Fibroblast of the aortic adventitia (primary cell): ENCODE measurements at places on chromosomes 6 and 20.
A peak's percentile ranks its signal among the peaks of the same experiment; 100 is the strongest.

DNA sequence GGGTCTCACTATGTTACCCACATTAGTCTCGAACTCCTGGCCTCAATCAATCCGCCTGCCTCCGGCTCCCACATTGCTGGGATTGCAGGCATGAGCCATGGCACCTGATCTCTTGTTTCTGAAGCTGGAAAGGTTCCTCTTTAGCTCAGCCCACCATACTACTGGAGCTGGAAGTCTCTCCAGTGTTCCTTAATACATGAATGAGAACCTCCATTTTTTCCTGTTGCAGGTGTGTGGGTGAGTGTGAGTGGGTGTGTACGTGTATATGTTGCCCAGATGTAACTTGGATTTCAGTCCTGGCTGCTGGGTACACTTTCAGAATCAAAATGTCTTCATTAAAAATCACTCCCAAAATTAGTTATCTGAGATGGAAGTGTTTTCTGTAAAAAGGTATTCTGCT is 11.1 kb downstream of the PNPLA1 start:
- no peak for DNase-seq

- no peak for DNase-seq
These were observed 284.7 kb upstream of the CITED2 start for GRCh38 chr6:139659196-139659595.

- DNase-seq: peak; percentile 39
These were observed 72.4 kb downstream of the HFE start for GRCh38 chr6:26159357-26160273.

DNA sequence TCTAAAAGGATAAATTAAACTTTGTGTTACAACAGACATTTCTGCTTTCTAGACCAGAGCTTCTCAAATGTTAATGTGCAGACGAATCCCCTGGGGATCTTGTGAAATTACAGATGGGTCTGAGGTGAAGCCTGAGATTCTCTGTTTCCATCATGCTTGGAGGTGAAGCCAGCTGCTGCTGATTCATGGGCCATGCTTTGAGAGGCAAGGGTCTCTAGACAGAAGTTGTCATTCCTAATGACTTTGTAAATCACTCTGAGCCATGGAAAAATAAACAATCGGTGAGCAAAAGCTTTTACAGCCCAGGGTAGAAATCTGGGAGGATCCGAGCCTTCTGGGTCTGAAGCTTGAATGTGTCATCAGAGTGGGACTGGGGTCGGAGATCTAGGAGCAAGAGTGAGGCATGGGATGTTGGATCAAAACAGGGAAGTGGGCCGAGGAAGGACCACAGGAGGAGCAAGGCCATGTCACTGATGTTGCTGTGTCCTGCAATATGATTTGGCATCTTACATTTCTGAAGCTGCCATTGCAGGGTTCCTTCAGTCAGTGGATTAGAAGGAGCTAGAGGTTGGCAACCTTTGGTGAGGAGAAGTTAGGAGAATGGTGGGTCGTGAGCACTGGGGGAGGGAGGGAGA is 77.3 kb downstream of the TRMT11 start:
- DNase-seq: no peak

GRCh38 chr6:133774356-133774755 is 114.6 kb upstream of the TCF21 start:
- peak; percentile 58 for DNase-seq

GRCh38 chr20:46434597-46434996 is 28.2 kb upstream of the ELMO2 start:
- no peak for DNase-seq

- no peak for DNase-seq
These were observed 485.9 kb downstream of the EYS start for GRCh38 chr6:65221153-65221552.

GRCh38 chr20:45771182-45771759 is 20.4 kb downstream of the WFDC3 start:
- peak; percentile 85 for DNase-seq

DNA sequence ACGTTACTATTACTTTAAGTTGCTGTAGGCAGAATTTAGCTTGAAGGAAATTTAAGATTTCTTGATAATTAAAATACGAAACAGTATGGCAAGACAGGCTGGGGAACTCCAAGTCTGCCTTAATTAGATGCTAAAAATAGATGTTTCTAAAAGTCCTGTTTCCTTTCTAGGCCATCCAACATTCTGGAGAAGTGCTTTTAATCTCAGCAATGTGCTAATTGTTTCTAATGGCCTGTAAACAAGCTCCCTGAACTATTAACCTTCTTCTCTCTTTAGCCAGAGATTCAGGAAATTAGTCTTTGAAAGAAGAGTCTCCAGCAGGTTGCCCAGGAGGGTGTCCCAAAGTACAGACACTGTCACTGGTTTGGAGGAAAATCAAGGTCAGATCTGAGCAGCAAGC is 677.3 kb upstream of the AGPAT4 start:
- DNase-seq: no peak

GRCh38 chr6:53360093-53360912 is 11.6 kb upstream of the ELOVL5 start:
- DNase-seq: peak; percentile 53

DNA sequence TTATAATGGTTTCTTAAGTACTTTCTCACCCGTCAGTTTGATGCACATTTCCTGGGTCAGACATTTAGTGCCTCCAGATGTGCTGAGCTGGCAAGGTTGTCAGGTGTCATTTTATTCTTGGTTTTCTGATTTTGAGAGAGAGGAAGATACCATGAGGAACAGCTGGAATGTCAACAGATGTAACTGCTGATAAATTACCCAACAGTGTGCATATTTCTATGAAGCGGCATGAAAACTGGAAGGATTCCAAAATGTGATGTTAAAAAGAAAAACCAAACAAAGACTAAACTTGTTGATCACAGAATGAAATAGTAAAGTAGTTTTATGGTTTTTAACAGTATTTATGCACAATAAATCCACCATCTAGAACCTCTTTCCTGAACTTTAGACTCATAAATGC is 447.3 kb downstream of the HDGFL1 start:
- no peak for DNase-seq

DNA sequence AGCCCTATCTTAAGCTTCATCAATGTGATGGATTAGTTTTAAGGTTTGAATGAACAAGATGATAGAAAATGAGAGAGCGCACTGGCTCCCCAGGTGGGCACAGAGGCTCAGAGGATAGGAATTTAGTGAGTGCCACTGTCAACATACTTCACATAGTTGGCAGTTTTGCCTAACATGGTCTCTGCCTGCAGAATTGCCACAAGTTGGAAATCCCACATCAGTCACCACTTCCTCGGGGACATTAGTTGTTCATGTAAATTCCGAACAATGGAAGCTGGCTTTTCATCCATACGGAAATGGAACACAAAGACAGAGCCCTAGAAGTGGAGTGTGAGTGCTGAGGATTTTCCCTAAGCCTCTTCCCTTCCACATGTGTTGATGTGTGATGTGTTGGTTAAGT is 123.9 kb upstream of the PHACTR1 start:
- no peak for DNase-seq

GRCh38 chr6:121764493-121764892 is 329.0 kb downstream of the GJA1 start:
- DNase-seq: no peak

- DNase-seq: peak; percentile 30
These were observed 27.6 kb upstream of the SCAF8 start for GRCh38 chr6:154705471-154706113.

GRCh38 chr6:72952808-72953630 is 272.3 kb downstream of the KHDC1L start:
- peak; percentile 22 for DNase-seq

- DNase-seq: no peak
These were observed 111.1 kb downstream of the BTBD3 start for GRCh38 chr20:12028771-12029170.

DNA sequence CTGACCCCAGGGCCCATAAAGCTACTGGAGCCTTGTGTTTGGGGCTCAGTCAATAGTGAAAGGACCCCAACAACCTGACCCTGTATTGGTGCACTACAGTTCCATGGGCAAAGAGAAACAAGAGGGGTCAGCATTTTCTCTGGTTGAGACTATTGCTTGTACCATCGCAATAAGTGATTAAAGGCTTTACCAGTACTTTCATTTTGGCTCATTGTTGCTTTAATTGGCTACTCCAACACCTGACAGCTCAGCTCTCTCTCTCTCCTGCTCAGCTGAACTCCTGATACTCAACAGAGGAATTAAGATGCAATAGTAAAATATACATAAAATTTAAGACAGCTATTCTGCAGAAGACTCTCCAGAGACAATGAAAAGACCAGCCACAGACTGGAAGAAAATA is 17.8 kb downstream of the CD93 start:
- DNase-seq: no peak

DNA sequence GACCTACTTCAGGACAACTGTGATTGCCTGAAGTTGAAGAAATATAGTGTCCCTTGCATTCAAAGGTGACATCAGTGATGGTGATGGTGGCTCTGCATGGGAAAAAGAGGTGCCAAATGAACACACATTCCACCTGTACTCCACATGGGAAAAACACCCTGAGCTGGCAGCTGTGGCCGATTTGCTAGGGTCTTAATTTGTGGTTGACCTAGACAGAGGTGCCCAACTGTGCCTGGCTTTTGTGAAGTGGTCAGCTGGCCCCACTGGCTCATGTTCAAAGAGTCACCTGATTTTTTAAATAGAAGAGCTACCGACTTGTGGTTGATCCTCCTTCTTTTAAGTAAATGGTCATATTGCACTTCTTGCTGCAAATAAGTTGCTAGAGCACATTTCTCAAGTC is 7.6 kb upstream of the GCNT2 start:
- DNase-seq: no peak

- DNase-seq: no peak
These were observed 41.0 kb upstream of the COL21A1 start for GRCh38 chr6:56288347-56288746.

GRCh38 chr6:10201606-10202510 is 213.0 kb downstream of the TFAP2A start:
- no peak for DNase-seq

DNA sequence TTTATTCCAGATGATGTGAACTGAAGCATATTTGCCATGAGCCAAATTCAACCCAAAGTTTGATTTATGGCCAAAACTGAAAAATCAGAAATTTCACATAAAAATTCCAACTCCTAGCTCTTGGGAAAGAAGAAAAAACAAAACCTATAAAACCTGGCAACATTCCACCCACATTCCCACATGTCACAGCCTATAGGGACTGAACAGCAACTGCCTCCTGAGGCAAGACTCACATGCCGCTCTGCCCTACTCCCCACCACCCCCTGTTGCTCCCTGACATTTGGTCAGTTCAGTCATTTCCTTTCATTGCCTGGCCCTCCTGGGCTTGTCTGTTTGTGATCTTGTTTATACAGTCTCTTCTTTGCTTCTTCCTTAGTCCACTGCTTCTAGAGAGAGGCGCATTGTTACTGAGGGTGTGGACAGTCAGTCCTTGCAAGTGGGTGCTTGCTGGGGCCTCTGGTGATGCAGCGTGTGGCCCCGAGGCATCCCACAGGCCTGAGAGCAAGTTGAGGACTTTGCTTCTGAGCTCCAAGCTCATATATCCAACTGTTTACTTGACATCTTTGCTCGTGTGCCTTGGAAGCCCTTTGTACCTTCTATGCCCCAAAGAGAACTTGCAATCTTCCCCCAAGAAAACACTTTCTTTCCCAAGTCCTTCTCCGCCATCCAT is 31.4 kb downstream of the NFATC2 start:
- DNase-seq: peak; percentile 50

DNA sequence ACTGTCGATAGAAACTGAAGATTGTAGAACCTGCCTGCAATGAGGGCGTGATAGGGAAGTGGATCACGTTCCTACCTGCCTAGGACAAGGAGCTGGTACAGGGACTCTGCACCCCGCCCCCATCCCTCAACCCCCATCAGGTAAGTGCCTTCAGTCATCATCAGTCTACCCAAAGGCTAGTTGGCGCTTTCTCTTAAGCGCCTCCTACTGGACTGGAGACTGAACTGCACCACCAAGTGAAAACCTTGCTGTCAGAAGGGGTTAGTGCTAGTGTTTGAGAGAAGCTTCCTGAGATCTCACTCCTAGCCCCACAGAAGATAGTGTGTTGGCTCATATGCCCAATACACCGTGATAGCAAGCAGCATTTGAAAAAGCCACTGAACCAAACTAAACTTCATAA is 706.5 kb upstream of the MAN1A1 start:
- DNase-seq: no peak

GRCh38 chr6:164183556-164184123 is 769.1 kb downstream of the QKI start:
- DNase-seq: no peak

DNA sequence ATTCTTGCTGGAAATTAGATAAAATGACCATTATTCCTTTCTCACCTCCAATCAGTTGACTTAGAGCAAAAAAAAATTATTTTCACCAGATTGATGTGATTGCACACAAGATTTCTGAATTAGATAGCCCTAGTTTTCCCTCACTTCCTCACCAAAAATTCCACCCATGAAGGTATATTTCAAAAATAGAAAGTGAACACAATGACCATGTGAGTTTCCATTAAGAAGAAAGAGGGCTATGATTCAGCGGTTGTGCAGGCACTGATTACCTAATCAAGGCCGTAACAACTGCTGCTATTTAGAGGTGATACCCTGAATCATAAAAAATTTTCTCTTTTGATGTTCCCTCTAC is 19.5 kb upstream of the RALGAPA2 start:
- peak; percentile 54 for DNase-seq

DNA sequence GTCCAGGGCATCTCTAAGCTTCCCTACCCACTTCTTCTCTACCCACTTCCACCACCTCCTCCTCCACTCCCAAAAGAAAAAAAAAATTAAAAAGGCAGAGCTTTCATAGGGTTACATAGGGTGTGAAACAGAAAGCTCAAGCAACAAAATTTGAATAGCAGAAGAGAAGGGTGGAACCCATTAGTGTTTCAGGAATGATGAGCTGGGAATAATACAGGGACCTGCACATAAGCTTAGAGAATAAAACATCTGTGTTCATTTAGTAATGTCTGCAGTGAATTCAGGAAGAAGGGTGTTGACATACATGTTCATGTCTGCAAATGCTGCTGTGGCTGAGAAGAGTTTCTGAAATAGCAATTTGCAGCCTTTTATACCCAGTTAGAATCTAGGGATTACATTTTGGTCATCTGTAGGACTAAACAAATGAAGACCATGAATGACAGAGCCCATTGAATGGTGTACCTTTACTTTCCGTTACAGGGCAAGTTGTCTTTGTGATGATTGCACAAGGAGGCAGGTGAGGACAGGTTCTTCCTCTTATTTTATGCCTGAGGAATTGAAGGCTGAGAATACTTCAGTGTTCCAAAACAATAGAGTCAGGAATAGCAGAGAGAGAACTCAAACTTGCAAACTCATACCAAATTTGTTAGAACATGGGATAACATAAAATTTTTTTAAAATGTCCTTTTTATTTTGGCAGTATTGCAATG is 975.1 kb downstream of the TFAP2A start:
- no peak for DNase-seq

GRCh38 chr6:28553986-28554881 is 28.6 kb downstream of the GPX5 start:
- DNase-seq: no peak

GRCh38 chr6:12528581-12529363 is 187.8 kb upstream of the PHACTR1 start:
- peak; percentile 62 for DNase-seq
